CD4-positive, alpha-beta T cell treated with Interleukin-2 at 100 ng/mL for 4 hours (primary cell): ENCODE measurements at places on chromosomes 11 and 22.

DNA sequence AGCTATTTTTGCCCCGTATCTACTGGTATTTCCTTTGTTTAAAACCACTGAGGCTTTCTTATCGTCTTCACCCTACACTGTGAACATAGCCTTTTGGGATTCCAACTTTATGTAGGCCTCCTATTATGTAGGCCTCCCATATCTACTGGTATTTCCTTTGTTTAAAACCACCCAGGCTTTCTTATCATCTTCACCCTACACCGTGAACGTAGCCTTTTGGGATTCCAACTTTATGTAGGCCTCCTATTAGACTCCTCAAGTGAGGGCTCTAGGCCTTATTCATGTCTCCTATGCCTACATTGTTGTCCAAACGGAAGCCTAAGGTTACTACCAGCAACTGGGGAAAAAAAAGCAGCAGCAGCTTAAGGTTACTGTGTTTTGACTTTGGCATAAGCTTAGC, 23.7 kb downstream of the CEP295 start:
- DNase-seq: no peak

- no peak for DNase-seq
Observed at GRCh38 chr11:15286465-15286864, 171.7 kb downstream of the INSC start.

DNA sequence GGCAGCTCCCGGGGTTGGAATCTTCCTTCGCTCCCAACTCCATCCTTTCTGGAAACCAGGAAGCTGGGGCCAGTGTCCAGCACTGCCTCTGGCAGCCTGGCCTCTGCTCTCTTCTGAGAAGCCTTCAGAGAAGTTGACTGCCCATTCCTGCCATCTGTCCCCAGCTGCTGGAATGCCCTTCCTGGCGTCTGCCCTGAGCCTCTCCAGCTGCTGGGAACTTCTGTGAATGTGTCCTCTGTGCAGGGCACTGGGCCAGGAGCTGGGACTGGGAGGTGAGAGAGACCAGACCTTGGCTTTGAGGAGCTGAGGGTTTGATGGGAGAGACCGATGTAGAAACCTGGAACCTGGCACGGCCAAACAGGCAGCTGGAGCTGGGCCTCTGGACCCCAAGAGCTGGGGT, 5.9 kb upstream of the SOX10 start:
- DNase-seq: no peak

DNA sequence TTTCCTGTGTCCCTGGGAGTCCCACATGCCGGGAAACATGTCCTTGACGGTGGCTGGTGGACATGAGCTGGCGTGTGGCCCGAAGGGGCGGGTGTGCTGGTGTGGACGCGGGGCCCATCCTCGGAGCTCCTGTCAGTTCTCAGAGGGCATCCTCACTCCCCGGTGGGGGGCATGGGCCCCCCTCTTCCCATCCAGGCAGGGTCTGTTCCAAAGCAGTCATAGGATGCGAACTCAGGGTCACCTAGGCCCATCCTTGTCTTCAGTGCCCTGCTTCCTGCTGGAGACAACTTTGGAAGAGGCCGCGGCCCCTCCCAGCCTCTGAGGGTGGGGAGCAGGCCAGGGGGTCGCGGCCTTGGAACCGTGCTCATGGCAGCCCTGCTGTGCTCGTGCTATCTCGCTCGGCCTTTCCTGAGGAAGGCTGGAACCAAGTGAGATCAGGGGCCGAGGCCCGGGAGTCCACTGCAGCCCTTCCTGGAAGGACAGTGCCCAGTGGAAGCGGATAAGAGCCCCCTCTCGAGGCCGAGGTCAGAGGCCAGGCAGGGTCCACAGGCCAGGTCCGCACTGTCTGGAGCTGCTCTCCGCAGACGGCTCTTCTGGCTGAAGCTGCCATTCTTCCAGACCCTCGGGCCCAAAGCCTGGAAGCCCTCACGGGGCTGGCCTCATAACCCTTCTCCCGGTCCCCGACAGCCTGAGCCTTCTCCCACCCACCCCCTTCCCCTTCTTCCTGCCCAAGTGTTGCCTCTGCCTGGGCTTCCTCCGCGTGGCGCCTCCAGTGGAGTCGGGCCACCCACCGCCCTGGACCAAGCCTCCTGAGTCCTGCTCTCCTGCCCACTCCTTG, 8.7 kb downstream of the GRK2 start:
- DNase-seq: no peak

GRCh38 chr11:134406264-134407185, 5.5 kb downstream of the B3GAT1 start:
- DNase-seq: peak; percentile 13

GRCh38 chr11:124716591-124716990, 23.2 kb upstream of the NRGN start:
- DNase-seq: no peak

GRCh38 chr11:128210148-128210940, 377.0 kb downstream of the ETS1 start:
- no peak for DNase-seq

DNA sequence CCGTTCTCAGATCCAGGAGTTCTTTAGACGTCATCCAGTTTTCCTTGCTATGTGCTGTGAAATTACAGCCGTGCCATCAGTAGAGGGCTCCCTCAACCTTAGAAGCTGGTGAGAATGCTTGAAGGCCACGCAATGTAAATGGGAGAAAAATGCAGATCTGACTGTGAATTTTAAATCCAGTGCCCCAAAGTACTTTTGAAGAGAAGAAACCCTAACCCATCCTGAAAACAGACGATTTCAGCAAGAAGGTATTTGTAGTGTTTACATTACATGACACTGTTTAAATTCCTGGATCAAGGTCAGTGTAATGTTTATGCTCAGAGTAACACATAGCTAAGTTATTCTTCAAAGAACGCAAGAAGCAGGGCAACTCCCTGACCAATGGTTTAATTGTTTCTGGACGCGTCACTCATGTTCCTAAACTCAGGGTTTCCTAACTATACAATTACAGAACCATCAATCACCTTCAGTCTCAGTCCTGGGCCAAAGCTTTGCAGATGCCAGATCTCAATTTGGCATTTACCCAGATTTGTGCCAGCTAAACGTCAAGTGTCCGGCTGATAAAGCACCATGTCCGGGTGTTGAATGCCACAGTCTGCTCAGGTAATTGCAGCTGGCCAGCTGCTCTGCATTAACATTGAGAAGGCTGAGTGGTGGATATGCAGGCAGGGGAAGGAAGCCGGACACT, 38.2 kb downstream of the ADAMTS8 start:
- no peak for DNase-seq
